HCT116 (cell line): ENCODE measurements at places on chromosomes 1 and 21. TPM values are rescaled to one million over a fixed set of nuclear protein-coding genes. Genes with fewer than 3 reads are reported as not detected.

GRCh38 chr1:100834777-100835660 is 59.6 kb downstream of the EXTL2 start:
- peak; percentile 29 for DNase-seq
- H3K4me1 ChIP-seq = no peaks in the 10 kb centered on the region
- H3K27me3 ChIP-seq = no peaks in the 10 kb centered on the region
- H3K27ac ChIP-seq = no peak overlapping the region
- no peak overlapping the region for H3K4me3 ChIP-seq

GRCh38 chr1:44776730-44777068 is 1.4 kb downstream of the RPS8 start:
- H3K4me1 ChIP-seq = peaks cover 24% of the 10 kb centered on the region
- peak overlapping the region; percentile 92 for H3K4me3 ChIP-seq
- DNase-seq = no peak
- H3K27me3 ChIP-seq = no peaks in the 10 kb centered on the region

DNA sequence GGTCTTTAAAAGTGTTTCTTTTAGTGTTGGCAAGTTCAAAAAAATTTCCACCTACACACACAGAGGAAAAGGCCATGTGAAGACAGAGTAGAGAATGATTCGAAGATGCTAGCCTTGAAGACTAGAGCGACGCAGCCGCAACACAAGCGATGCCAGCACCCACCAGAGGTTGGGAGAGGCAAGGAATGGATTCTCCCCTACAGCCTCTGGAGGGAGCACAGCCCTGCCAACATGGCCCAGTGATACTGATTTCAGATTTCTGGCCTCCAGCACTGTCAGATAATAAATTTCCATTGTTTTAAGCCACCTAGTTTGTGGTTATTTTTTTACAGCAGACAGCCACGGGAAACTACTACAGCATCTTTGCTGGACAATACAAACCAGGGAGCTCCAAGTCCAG is 6.9 kb upstream of the ADAR start:
- no peaks in the 10 kb centered on the region for H3K27me3 ChIP-seq
- DNase-seq = no peak
- no peaks in the 10 kb centered on the region; the same call in 1 of the 2 replicates for H3K4me1 ChIP-seq
- H3K4me3 ChIP-seq = no peak overlapping the region

GRCh38 chr1:89908273-89908671 is 86.6 kb upstream of the ZNF326 start:
- H3K27ac ChIP-seq = no peak overlapping the region
- no peaks in the 10 kb centered on the region for H3K27me3 ChIP-seq
- H3K4me3 ChIP-seq = no peak overlapping the region
- H3K4me1 ChIP-seq = peaks cover 17% of the 10 kb centered on the region
- DNase-seq = no peak

The MCOLN2 gene
- 11.3 TPM for total RNA-seq

DNA sequence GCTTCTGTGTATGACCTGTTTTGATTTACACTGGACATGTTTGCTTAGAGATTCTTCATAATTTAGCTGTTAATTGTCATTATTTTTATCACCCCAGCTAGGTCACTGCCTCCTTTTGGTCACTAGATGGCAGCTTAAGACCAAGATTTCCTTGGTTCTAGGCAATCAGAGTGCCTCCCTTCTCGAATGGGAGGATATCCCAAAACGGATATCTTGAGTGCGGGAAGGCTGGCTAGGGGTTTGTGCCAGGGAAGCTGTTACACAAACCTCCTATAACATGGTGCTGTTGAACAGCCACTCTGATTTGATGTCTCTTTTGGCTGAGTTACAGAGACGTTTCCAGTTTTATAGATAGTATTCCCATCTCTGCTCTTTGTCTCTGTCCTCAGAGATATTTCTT is 283.5 kb downstream of the S1PR1 start:
- H3K36me3 ChIP-seq = no peaks in the 10 kb centered on the region
- DNase-seq = peak; percentile 32
- H3K27ac ChIP-seq = no peak overlapping the region
- no peaks in the 10 kb centered on the region for H3K4me1 ChIP-seq

DNA sequence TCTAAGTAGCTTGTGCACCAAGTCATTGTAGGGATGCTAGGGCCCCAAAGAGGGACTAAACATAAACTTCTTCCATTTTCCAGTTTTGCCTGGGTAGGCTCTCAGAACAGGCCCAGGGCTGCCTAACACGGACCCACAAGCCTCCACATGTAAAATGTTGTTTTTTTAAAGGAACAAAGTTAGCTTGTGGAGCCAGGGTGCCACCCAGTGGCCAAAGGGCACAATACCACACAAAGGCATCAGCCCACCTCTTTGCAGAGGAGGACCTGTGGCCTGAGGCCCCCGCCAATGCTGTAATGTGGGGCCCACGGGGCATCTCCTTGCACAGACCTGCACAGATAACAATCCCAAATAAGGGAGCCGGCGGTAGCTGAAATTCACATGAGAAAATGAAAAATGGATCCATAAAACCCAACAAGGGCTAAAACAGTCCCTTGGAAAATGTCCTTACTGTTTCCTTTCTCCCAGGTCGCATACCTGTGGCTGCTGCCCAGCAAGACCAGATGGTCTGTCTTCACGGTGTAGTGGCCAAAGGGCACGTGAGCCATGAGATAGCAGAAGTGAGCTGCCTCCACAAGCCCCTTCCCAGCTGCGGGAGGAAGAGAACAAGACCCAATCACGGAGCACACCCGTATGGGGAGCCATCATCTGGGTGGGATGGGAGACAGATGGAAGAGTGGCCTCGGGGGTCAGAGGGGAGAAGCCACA is 23.8 kb downstream of the SEC16B start:
- no peaks in the 10 kb centered on the region for H3K27me3 ChIP-seq
- DNase-seq = peak; percentile 44
- H3K36me3 ChIP-seq = no peaks in the 10 kb centered on the region
- no peak overlapping the region for H3K27ac ChIP-seq
- H3K4me3 ChIP-seq = no peak overlapping the region

The KRTAP7-1 gene
- not detected for total RNA-seq

The LRRC7 gene
- total RNA-seq = not detected

The PRELP gene
- 0.10 TPM for total RNA-seq

The ATP1A4 gene
- total RNA-seq = not detected

The HTR1D gene
- 3.5 TPM for total RNA-seq

DNA sequence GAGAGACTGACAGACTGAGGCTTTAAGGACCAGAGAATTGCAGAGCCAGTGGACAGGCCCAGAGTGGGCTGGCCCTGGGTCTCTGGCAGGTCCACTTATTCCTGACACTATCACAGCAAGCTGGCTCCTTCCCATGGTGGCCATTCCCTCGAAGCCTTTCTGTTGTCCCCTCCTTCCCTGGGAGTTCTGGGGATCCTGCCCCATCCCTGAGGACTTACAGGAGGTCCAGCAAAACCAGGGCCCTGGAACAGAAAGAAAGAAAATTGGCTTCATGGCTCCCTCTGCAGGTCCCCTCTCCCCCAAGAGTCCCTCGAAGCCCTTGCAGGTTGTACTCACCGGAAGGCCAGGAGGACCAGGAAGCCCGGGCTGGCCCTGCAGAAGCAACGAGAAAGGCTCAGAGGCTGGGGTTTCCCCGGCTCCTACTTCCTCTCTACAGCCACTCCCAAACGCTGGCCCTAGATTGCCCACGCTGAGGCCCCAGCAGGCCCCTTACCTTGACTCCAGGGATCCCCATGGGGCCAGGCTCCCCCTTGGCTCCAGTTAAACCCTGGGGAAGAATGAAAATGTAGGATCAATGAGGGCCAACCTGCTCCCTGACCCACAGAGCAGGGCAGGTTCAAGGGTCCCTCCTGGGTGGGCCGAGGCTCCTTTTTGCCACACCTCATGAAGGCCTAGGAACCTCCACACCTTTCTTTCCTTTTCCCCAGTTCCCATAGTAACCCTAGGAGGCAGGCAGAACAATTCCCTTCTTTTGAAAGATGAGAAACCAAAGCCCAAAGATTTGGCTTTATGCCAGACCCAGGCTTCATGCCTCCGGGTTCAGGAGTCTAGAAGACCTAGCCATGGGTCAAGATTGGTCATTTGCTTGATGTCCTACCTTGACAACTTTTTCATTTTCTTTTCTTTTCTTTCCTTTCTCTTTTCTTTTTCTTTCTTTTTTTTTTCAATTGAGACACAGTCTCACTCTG is 4.6 kb downstream of the COL9A2 start:
- H3K36me3 ChIP-seq = no peaks in the 10 kb centered on the region
- H3K27me3 ChIP-seq = no peaks in the 10 kb centered on the region
- no peak for DNase-seq

DNA sequence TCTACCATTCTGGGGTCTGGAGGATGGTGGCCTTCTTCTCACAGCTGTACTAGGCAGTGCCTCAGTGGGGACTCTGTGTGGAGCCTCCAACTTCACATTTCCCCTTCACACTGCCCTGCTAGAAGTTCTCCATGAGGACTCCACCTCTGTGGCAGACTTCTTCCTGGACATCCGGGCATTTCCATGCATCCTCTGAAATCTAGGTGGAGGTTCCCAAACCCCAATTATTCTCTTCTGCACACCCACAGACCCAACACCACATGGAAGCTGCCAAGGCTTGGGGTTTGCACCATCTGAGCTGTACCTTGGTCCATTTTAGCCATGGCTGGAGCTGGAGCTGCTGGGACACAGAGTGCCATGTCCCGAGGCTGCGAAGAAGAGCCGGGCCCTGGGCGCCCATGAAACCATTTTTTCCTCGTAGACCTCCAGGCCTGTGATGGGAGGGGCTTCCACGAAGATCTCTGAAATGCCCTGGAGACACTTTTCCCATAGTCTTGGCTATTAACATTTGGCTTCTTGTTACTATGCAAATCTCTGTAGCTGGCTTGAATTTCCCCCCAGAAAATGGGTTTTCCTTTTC is 170.5 kb downstream of the FOXD2 start:
- H3K4me3 ChIP-seq = no peak overlapping the region
- no peak overlapping the region for H3K27ac ChIP-seq
- no peaks in the 10 kb centered on the region for H3K36me3 ChIP-seq
- no peaks in the 10 kb centered on the region for H3K4me1 ChIP-seq
